ENCODE measurements at places on chromosomes 1 and 21.

DNA sequence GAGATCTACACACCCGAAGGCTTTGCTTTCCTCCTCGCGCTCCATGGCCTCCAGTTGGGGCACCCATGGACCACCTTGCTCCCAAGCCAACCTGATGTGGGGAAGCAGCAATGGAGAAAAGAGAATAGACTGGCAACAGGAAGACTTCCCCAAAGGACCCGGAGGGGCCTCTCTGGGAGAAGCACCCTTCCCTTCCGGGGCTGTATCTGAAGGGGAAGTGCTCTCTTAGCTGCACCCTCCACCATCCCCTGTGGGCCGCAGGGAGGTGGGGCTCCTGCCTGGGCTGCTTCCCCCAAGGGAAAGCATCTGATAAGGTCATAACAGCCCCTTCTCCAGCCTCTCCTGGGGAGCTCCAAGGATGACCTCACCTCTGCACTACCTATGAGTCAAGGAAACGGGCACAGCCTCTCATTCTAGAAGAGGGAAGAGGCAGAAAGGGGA lies 100.2 kb downstream of the RIPK4 start:
- DNase-seq = no peak

DNA sequence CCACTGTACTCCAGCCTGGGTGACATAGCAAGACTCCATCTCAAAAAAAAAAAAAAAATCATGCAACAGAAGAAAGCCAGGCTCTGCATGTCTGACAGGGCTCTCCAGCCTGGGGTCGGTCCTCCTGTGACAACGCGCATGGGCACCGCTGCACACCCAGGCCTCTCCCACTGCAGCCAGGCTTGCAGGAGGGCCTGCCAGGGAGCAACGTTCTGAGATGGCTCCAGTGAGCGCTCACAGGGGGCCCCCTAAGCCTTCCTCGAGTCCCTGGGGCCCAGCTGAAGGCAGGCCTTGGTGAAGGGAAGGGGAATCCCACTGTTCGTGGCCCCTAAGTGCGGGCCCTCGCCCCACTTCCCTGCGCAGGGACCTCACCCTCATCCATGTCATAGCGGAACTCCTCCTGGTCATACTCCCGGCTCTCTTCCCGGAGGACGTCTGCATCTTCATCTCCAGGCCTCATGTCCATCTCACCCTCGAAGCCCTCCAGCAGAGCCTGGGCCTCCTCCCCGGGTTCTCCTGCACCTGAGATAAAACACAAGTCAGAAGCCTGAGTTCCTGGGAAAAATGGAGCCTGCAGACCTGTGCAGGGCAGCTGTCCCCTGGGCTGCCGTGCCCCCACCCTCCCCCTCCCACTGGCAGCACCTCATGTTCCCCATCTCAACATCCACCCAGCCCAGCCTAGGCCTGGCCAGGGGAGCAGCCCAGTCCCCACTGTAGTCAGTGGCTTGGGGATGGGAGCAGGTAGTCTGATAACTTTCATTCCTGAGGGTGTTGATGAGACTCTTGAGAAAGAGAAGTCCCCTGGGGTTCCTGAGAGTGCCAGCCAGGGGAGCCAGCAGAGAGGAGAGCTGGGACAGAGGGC lies 20.3 kb downstream of the RSPH1 start:
- DNase-seq = no peak

DNA sequence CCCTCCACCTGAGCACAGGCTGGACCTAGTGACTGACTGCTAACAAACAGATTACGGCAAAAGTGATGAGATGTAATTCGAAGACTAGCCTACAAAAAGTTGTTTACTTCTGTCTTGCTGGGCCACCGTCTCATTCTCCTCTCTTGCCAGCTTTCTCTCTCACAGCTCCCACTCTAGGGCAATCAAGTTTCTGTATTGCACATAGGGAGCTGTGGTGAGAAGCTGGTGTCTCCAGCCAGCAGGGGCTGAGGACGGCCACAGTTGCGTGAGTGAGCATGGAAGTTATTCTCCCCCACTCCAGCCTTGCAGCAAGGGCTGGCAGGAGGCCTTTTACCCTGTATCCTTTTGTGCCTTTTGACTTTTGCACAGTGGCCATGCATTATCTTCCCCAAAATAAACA lies 8.6 kb upstream of the COL6A2 start:
- DNase-seq = no peak

GRCh38 chr1:81799939-81800694 lies 617 bp upstream of the ADGRL2 start:
- no peak for DNase-seq

DNA sequence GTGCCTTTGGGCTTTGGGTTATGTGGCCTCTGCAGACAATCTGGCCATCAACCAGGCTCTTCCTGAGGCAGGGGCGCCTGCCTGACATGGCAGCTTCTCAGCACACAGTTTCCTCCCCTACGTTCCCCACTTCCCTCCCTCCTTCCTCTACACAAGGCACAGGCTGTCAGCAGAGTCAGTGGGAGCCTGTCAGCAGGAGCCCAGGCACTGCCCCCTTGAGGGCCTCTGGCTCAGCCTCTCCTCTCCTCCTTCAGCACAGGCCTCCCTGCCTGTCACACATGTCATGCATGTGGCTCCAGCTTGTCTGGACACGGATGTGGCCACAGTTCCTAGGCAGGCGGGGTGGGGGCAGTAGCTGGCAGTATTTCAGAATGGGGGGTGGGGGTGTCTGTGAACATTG lies 52.2 kb upstream of the ARTN start:
- no peak for DNase-seq

- no peak for DNase-seq
Observed at GRCh38 chr1:112544751-112545150, 36.0 kb downstream of the WNT2B start.

DNA sequence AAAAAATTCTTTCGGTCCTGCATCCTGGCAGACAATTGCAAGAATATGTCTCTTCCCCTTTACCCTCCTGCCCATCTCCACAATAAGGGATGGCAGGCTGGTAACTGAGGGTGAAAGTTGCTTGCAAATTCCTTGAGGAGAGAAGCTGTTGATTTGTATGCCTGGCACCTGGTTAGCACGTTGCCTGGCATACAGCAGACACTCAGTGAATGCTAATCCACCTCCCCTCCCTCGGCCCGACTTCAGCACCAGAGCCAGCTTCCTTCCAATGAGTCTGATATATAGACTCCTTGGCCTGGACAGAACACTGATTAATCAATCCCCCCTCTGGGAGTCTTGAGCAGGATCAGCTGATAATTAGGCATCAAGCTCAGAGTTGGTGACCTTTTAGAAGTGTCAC lies 39.1 kb downstream of the KCNC4 start:
- DNase-seq = no peak

DNA sequence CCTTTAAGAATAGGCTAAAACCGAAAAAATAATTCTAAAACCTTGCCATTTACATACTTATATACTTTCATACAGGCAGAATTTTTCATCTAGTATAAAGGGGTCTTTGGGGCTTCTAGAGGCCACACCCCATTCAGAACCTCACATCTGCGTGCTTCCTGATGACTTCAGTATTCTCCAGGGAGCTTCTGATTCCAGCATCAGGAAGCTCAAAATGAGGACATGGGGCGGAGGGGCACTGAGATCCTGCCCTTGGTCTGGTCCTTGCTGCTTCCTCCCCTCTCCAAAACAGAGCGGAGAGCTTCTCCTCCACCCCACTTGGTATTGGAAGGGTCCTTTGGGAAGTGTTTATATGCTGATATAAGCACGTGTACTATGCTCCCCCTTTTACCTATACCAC lies 13.8 kb downstream of the PAX7 start:
- DNase-seq = no peak

DNA sequence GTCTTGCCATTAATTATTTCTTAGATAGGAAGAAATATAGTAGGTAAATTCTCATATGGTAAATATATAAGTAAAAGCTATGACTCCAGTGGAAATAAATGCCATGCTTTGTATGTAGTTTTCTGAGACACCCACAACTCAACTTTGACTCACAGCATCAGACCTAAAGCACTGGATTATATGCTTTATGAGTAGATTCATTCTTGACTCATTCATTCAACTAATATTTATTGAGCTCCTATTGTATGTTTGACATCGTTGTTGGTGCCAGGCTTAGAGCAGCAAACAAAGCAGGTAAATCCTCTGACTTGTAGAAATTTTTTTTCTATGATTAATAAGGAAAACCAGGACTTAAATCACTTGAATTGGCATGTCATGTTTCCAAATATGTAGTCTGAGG lies 211.4 kb downstream of the PTPRC start:
- no peak for DNase-seq

- peak; percentile 49 for DNase-seq
Observed at GRCh38 chr1:17878837-17879236, 123.7 kb downstream of the ACTL8 start.

- DNase-seq = no peak
Observed at GRCh38 chr1:46211051-46211450, 7.9 kb downstream of the LURAP1 start.

DNA sequence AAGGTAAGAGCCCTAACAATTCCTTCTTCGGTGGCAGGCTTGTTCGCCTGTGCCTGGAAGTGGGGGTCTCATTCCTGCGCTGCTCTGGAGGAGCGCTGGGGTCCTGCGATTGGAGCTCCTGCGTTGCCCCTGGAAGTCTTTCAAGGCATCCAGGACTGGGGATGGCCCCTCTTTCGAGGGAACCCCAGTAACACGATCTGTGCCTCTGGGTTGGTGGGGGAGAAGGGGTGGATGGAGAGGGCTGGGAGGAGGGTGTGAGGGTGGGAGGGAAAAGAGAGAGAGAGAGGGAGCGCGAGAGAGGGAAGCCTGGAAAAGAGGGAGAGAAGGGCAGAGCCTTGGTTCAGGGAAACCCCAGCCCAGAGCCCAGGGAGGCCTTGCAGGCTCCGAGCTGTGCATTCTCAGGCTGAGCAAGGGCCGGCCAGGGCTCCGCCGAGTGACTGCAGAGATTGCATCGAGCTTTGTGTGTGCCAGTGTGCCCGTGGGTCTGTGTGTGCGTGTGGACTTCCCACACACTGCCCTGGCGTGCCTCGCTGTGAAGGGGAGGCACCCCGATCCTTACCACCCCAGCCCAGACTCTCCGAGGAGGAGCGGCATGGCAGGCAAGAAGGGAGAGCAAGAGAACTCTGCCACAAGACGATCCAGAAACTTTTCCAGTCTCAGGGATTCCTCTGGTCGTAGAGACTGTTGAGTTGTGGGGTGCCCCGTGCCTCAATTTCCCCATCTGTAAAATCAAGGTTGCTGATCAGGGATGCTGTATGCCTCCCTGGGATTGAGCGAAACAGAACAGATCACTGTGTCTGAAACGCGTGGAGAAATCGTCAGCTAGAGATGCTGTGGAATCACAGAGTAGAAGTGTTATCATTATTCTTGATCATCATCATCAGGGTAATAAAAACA lies 619 bp downstream of the BCL9 start:
- no peak for DNase-seq

GRCh38 chr1:43951021-43951985 lies 4.6 kb downstream of the IPO13 start:
- no peak for DNase-seq

GRCh38 chr1:33578557-33579448 lies 106.4 kb downstream of the ZSCAN20 start:
- no peak for DNase-seq

DNA sequence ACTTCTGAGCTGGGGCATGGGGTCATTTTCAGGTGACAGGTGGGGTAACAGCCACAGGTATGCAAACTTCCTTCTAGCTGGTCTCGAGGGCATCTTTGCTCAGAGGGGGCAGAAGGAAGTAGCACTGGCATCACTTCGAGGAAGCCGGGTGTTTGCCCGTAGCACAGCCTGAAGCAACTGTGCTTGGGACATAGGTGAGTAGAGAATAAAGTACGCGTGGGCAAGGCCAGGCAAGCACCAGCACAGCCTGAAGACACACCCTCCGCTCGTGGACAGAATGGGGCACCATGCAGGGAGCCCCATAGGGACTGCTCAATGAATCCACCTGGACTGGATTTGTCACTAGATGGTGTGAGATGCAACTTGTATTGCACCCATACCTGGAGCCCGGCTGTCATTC lies 167.1 kb downstream of the KCNJ6 start:
- DNase-seq = no peak

DNA sequence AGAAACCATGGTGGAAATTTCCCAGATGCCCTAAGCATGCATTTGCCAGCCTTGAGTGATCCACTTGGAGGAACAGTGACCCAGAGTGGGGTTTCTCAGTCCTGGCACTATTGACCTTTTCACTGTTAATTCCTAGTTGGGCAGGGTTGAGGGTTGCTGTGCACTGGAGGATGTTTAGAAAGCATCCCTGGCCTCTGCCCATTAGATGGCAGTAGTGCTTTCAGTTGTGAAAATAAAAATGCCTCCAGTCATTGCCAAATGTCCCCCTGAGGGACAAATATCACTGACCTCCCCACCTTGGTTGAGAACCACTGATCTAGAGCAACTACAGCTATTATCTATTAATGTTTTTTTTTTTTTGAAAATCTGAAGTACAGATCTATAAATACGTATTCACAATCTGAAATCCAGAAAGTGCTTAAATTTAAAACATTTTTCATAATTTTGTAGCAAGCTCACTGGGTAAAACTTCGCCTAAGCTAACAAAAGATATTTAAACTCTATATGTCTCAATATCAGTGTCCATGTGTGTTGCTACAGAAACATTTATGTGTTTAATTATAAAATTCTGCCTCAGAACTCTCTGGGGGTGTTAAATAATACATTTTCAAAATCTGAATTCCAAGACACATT lies 27.3 kb downstream of the F3 start:
- DNase-seq = no peak

- DNase-seq = no peak
Observed at GRCh38 chr1:182292193-182292741, 99.3 kb downstream of the GLUL start.

DNA sequence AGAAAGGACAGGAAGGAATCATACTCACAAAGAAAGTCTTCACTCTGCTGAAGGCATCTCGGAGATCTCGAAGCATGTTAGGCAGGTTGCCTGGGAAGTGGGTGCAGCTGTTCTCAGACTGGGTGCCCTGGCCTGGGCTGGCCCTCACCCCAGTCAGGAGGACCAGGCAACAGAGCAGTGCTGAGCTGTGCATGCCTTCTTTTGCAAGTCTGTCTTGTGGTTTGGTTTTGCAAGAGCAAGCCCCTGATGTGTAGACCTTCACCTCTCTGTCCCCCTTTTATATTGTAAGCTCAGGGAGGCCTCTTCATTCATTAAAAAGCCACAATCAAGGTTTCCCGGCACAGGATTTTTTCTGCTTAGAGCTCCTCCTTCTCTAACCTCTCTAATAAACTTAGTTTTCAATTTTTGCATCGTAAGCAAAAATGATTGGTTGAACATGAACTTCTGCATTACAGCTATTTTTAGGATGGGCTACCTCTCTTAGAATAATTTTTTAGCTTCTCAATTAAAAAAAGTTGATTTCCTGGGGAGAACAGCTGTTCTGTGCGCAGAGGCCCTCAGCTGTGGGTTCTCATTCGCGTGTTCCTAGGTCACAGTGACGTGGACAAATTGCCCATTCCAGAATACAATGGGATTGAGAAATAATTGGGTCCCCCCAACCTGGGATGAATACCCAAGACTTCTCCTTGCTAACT lies at the start of gene IL10:
TSS of gene IL10 (minus strand) at position 252 of the 695 bp plus-strand sequence. CDS start at position 193, 59 bp downstream.
- DNase-seq = no peak

GRCh38 chr1:182121787-182122186 lies 60.3 kb upstream of the ZNF648 start:
- DNase-seq = no peak

GRCh38 chr1:235078480-235079381 lies 49.9 kb downstream of the TOMM20 start:
- DNase-seq = no peak

All from BJ (cell line).